Vagina (tissue), 2 donors: ENCODE measurements at places on chromosomes 3 and 15. TPM values are rescaled to one million over a fixed set of nuclear protein-coding genes. Genes with fewer than 3 reads are reported as not detected.

The BFSP2 gene
- not detected for total RNA-seq

The CACNA2D2 gene
- total RNA-seq = 2.5 TPM

- no peak for DNase-seq
Measured at GRCh38 chr15:46732060-46732459, 985.2 kb upstream of the SEMA6D start.

The TM4SF1 gene
- 97.7 TPM for total RNA-seq

DNA sequence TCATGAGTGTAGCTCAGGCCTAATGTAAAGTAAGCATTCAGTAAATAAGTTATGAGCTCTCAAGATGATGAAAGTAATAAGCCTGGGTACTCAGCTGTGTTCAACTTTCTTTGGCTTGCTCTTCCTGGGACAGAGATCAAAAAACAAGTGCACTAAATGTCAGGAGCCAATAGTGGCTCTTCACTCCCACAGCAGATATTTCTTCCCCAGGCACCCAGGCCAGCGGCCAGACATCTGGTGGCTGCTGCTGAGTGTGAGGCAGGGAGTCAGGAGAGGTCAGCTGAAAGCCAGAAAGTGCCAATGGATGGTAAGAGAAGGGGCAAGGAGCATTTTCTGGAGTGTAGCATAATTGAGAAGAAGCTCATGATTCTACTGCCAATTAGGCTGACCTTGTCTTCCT is 18.2 kb upstream of the ITGA11 start:
- DNase-seq = no peak

GRCh38 chr3:136802481-136802996 is 16.4 kb upstream of the SLC35G2 start:
- DNase-seq = no peak

DNA sequence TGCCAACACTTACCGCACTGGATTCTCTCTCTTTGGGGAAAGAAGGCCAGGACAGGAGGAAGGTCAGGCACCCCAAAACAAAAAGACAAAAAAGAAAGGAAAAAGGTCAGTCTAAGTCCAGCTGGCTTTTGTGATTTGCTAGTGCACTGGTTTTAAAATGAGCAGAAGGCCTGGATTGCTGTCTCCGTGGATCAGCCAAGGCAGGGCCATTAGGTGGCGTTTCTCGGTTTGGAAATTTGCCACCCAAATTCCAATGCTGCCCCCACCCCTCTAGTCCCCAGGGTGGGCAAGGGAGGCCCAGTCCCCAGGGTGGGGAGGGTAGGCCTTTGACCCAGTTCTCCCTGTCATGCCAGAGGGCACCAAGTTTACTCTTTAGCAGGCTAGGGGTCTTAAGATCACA is 33.3 kb downstream of the TLE3 start:
- no peak for DNase-seq

The PIERCE2 gene
- total RNA-seq = not detected

GRCh38 chr3:127354761-127355160 is 66.9 kb upstream of the PRR20G start:
- DNase-seq = peak; percentile 64

- DNase-seq = no peak
Measured at GRCh38 chr15:90232941-90233386, 777 bp downstream of the CIB1 start.

The DENND6A gene
- total RNA-seq = 24.8 TPM

- DNase-seq = no peak
Measured at GRCh38 chr3:171172070-171172469, 145.6 kb upstream of the SLC2A2 start.

DNA sequence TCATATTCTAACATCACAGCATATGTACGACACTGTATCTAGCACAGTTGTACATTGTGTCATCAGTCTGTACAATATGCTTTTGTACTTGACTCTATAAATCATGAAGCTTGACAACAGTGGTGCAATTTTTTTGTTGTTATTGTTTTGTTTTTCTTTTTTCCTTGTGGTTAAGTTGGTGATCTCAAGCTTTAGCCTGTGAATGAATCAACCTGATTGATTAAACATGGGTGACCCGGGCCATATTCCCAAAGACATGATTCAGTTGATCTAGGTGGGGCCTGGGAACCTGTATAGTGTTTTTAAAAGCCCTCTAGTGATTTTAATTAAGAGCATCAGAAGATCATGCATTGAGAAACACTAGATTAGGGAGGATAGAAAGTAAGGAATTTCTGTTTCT is 101.8 kb upstream of the AADACL2 start:
- DNase-seq = no peak

- DNase-seq = no peak
Measured at GRCh38 chr3:128188956-128189355, 35.7 kb downstream of the EEFSEC start.

- DNase-seq = no peak
Measured at GRCh38 chr15:45386974-45387373, 8.6 kb upstream of the GATM start.

DNA sequence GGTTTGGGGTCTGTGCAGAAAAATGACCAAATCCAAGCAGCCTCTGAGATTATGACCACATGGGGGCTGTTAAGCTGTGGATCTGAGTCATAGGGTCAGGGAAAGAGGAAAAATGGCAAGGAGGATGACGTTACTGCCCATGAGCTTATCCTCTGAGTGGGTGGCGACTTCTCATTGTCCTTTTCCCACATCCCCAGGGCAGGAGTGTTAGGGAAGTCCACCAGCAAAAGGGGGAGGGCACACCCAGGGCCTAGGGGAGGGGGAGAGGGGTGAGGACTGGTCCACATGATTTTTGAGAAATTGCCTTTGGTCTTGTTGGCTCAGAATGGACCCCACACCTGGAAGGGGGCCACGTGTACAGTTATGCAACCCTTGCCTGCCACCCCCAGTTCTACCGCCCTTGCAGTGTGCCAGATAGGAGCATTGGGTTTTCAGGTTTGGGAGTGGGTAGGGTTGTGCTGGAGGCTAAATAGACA is 2.6 kb downstream of the CD276 start:
- DNase-seq = peak; percentile 87

The SLC22A13 gene
- not detected for total RNA-seq

DNA sequence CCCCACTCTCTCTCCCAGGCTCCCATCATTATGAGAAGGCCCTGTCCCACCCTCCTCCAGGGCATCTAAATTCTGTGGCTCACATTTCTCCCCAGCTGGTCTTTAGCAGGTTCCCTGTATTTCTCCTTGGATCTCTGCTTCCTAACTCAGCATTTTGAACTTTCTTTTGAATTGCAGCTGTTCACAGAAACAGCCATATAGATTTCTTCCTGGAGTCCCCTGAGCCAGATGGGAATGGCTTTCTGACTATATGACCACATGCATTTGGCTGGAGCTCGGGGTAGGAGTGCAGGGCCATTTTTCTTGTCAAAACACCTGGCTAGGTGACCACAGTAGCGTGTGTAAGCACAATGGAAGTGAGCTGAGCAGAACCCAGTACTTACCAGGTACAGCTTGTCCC is 22.0 kb downstream of the RBP2 start:
- DNase-seq = no peak

DNA sequence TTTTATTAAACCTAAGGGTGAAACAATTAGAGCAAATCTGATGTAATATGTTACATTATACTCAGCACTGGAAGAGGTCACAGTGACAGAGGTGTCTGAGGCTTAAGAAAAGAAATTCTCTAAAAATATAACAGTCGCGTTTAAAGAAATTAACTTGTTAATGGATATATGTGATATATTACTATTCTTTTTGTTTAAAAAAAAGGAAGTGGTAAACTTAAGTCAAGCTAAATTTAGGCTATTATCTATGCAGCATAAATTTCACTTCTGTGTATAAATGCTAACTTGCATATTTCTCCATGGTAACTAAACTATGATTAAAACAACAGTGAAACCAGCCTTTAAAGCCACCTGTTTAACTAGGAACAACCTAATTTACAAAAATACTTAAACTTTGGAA is 191.3 kb downstream of the FOXP1 start:
- DNase-seq = no peak

The PLA2G4E gene
- total RNA-seq = 8.8 TPM

DNA sequence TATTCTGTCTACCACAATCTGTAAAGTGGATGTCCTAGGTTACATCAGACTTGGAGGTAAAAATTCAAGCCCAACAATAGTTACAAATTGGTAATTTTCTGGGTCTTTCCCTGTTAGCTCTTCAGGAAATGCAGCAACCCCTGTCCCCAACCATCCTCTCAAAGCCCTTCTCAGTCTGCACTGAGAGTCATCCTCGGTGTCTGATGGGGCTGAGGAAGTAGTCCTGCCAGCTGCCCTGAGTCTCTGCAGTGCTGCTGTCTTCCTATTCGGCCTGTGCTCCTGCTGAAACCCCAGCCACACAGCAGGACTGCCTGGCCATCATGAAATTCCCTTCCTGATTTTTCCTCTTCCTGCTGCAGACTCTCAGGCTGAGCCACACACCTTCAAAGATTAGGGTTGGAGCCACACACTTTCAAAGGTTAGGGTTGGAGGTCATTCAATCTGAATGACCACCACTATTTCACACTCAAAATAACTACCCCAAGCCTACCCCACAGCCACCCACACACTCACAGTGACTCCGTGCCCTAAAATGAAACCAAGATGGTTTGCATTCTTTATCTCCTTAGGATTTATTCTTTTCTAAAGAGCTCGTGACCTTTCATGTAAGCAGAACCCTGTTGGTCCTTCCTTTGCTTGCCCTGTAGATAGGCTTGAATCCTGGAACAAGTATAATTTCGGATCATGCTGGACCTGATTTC is 17.6 kb downstream of the TRIM42 start:
- no peak for DNase-seq

The NRROS gene
- 5.4 TPM for total RNA-seq

- no peak for DNase-seq
Measured at GRCh38 chr3:169195672-169196071, 467.8 kb downstream of the MECOM start.

The MFSD1 gene
- 59.2 TPM for total RNA-seq

The ZNF770 gene
- 28.2 TPM for total RNA-seq

The DISP2 gene
- 0.74 TPM for total RNA-seq

DNA sequence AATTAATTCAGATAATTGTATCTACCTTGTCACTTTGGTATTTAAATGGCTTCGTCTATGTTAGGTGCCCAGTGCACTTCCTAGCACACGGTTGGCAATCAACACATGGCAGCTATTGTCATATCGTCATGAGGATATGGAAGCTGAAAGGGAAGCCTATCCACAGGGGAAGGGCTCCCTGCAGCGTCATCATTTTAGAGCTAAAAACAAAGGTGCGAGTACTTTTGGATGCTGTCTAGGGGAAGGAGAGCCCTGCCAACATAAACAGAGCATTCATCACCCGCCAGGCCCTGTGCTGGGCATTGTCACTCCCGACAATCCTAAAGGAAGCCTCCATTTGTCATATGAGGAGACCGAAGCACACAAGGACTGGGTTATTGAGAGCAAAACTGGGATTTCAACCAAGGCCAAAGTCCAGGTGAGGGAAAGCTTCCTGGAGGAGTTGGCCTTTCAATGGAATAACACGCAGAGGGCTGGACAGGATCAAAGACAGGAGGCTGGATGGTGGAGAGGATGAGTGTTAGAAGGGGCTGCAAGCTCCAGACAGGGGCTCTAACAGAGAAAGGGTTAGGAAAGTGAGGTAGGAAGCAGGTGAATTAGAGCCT is 8.0 kb upstream of the PARL start:
- DNase-seq = no peak

DNA sequence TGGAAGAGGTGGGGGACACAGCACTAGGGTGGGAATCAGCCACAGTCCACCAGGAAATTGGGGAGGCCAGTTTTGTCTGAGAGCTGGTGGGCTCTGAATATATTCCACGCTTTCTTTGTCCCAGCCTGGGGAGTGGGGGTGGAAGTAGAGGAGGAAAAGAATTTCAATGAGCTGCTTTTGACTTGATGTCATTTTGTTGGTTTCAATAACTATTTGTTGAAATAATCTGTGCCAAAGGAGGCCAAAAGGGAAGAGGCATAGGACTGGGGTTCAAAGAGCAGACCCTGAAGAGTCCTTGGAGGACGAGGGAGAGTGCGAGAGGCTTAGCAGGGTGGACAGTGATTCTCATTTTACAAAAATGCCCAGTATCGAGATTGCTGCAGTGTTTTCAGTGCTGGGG is 262.3 kb downstream of the SHQ1 start:
- no peak for DNase-seq

The IQSEC1 gene
- total RNA-seq = 34.9 TPM

The ULK4 gene
- 24.1 TPM for total RNA-seq

The ZBBX gene
- total RNA-seq = not detected

The P2RY14 gene
- 0.49 TPM for total RNA-seq

The CAMK1 gene
- 42.5 TPM for total RNA-seq

The LSMEM2 gene
- not detected for total RNA-seq

The TMC3 gene
- total RNA-seq = 2.7 TPM

GRCh38 chr3:94524102-94524919 is 461.4 kb downstream of the NSUN3 start:
- DNase-seq = no peak

DNA sequence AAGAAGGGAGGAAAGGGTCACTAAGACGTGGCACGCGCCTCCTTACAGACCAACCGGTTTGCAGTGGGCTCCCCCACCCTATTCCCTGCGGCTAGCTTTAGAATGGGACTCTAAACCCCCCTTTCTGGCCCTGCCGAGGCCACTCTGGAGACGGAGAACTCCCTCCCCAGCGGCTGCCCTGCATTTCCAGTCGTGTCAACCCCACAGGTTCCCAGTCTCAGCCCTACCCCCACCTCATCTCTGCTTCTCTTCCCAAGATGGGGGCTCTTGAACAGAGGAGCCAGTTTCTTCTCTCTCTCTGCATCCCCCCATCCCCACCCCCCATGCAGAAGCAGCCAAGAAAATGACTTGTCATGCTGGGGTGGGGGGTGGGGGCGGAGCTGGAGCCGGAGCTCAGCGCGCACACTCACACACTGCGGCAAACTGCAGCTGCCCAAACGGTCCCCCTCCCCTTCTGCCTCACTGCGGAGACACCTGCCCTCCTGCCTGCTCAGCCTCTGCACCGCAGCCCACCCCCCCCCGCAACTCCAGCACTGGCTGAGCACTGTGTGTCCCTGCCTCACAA is 871 bp downstream of the MAP1A start:
- peak; percentile 87 for DNase-seq

DNA sequence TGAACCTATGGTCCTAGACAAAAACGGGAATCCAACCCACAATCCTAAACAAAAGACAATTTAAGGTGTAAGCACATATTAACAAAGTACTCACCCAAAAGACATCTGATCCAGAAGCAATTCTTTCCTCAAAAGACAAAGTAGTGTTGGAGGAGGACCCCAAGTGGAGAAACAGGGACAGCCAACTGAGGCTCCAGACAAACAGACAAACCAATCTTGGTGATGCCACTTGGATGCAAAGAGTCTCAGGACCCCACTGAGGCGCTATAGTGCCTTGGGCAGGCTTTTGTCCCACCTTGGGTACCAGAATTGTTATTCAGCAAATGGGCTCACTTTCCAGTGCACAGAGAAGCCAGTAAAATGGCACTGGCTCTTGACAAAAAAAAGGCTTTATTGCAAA is 613.8 kb downstream of the DIPK2A start:
- no peak for DNase-seq

The HDC gene
- total RNA-seq = 0.49 TPM

DNA sequence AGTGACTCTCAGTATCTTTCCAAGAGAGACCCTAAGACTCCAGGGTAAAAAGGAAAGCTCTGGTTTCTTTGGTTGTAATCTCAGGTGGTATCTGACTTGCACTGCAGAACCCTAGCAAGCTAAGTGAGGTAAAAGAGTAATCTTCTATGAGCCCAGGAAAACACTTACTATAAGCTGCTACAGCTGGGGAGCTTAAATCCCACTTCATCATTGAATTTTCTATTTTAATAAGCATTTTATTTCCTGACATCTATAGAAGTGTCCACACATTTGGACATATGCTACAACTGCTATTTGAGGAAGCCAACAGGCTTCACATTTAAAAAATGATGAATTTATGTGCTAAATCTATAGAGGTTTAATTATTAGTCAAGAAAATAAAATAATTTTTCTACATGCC is 73.1 kb upstream of the GUCA1C start:
- no peak for DNase-seq
